Kidney glomerular epithelial cell (primary cell): ENCODE measurements at places on chromosomes 7 and 10.

- no peak for DNase-seq
These were observed 25.0 kb upstream of the CDH23 start for GRCh38 chr10:71371750-71372166.

DNA sequence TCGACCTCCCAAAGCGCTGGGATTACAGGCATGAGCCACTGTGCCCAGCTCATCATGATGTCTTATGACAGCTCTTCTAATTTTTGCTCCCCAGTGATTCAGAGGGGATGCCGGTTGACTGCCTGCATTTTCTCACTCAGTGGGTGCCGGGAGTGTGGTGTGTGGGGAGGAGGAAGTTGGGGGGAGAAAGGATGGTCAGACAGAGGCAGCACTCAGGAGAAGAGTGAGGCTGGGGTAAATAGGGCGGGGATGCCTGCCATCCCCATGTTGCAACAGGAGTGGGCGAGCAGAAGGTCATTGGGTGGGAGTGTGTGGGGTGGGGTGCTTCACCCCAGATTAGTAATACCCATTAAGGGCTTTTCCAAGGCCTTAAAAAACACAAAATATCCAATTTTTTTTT is 3.5 kb upstream of the CCL24 start:
- no peak for DNase-seq

GRCh38 chr7:150663802-150664494 is 21.6 kb upstream of the GIMAP2 start:
- no peak for DNase-seq

- DNase-seq = peak; percentile 77
These were observed 135.7 kb downstream of the MAGI2 start for GRCh38 chr7:79317728-79318127.

DNA sequence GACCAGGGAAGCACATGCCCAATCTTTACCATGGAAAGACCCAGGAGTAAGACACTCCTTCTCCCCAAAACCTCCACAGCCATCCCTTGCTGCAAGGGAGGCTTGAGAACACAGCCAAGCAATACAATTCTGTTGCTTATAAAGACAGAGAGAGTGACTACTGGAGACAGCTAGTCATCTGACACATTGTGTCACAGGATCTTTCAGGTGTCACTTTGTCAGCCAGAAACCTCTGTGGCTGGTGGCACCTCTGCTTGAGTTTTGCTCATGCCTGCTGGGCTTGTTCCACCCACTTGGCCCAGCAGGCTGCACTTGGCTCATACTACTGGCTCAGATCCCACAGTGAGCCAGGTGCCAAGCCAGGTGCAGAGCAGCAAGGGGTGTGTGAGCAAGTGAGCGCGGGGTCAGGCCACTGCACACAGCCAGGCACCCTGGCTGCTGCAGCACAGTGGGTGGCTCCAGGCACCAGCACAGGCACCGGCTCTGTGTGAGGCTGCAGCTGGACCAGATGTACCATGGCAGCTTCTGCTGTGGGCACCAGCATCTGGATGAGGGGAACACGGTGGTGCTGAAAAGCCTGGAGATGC is 12.4 kb upstream of the PRLHR start:
- DNase-seq = no peak

- peak; percentile 95 for DNase-seq
These were observed 757 bp downstream of the RAB19 start for GRCh38 chr7:140404565-140405065.

DNA sequence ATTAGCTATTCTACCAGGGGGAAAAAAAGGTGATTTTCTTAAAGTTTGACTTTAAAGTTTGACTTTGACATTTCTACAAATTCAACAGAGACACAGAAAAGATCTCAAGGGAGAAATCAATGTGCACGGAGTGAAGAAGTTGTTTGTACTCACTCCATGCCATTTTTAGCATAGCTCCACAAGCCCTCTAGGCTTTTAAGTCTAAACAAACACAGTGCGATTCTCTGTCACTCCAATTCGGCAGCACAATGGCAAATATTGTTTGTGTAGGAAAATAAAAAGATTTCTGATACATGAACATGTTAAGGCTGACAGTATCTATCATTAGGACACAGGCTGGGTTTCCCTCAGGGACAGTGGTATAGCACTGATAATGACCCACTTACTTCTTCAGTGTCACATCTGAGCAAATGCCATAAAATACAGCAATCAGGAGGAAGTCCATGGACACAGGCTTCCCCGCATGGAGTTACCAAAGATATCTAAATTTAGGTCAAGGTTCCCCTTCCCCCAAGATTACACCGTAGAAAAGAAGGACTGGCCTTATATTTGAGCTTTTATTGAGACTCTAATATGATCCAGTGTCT is 28.0 kb downstream of the GSAP start:
- DNase-seq = no peak
